Posterior cingulate gyrus (tissue), 11 donors: ENCODE measurements at places on chromosomes 16 and 17.

- no peak for DNase-seq
Observed at GRCh38 chr17:28225271-28225670, 93.7 kb upstream of the TMEM97 start.

DNA sequence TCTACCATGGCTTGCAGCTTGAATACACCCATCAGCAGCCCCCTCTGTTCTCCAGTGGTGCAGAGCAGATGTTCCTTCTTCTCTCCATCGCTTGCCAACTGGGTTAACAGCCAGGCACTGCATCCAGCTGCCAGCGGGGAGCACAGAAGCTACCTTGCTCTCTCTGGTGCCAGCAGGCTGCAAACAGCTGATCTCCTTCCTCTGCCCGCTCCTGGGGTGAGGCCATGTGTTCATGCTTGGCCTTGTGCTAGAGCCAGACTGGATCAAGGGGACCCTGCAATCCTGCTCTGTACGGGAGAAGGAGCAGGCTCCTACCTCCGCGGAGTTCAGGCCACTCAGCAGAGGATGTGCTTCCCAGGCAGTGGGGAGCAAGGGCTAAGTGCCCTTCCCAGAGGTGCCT is 24.1 kb upstream of the ENGASE start:
- peak; percentile 39 for DNase-seq

GRCh38 chr16:634996-635395 is 1.1 kb downstream of the METTL26 start:
- DNase-seq = no peak

DNA sequence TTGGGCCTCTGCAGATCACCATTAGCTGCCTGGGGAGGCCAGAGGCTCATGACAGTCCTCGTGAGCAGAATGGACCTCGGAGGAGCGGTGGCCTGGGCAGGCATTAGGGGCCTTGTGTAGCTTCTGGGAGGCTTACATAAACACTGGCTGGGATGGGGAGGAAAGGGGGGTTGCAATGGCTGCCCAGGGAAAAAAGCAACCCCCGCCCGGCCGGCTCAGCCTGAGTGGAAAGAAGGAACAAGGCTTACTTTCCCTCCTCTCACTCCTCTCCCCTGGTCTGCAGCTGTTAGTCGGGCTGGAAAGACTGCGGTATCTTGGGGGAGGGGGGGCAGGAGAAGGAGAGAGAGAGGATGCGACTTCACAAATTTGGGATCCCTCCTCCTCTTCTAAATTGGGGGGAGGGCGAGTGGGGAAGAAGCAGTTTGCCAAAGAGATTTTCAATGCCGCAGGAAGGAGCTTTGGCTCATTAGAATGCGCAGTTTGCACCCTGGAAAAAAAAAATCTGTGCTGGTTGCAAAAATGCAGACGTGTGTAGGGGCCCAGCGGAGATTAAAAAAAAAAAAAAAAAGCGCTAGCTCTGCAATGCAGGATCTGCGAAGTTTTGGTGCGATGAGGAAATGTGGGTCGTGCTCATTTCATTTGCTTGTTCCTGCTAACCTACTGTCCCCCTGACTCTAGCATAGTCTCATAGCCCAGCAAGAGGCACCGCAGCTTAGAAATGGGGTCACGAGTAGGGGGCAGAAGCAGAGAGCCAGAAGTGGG is 6.6 kb upstream of the NR1D1 start:
- peak; percentile 94 for DNase-seq

- DNase-seq = no peak
Observed at GRCh38 chr16:25411396-25412081, 153.9 kb upstream of the ZKSCAN2 start.

DNA sequence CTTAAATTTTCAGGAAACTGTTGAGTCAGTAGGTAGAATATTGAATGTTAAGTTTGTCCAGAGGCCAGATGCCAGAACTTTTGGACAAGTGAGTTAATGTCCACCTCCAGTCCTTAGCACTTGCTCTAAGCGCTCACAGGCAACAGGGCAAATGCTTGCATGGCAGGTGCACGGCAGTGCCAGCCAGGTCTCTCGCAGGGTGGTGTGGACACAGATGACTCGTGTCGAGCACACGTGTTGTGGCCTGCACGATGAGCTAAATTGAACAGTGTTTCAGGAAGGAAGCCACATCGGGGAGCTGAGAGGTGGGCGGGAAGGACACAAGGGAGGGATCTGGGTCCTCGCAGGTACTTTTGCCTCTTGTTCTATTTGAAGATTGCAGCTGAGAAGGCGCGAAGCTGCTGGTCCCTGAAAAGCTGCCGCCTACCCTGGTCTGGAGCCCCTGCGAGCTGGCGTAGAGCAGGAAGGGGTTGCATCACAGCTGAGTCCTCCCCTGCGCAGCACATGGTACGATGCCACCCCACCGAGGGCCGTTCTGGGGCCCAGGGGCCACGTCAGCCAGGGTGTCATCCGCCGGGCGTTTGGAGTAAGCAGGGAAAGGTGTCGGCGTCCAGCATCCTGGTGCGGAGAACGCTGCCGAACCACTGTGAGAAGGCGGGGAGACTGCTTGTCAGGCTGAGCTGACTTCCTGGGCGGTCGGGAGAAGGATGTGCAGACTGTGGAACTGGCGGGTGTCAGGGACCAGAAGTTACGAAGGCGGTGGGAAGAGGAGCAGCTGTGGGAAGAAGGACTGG is 6.3 kb downstream of the RAB40C start:
- DNase-seq = peak; percentile 60

DNA sequence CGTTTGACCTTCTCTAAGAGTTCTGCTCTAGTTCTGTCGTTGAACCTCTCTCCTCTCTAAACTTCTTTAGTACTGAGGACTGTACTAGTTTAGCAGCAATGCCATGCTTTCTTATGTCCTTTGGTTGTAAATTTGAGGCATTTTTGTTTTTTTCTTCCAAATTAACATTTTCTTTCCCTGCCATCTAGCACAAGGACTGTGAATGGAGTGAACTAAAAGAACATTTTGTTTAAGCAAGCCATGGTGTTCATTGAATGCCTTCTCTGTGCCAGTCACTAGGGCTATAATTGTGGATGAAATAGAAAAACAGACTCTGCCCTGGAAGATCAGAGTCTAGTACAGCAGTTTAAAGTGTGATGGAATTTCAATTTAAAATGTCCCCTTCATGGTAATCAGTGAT is 137.9 kb downstream of the FTO start:
- DNase-seq = no peak

GRCh38 chr17:47276444-47276843 is 22.8 kb downstream of the ITGB3 start:
- no peak for DNase-seq

DNA sequence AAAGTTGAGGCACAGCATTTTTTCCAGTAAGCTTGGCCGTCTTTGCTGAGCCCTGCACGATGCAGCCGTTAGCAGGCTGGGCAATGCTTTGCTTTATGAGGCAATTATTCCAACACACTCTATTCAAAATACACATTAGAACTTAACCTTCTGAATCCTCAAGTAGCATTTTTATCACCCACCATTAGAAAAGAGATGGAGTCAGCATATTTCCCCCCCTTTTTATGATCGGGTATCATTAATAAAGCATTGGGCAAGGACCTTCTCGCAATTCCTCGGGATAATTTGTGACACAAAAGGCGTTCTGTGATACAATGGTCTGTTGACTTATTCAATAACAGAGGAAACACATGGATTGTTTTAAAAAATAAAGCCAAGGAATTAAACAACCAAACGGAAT is 374.5 kb upstream of the RBFOX1 start:
- no peak for DNase-seq
